ENCODE measurements at places on chromosomes 12 and 14. TPM values are rescaled to one million over a fixed set of nuclear protein-coding genes. Genes with fewer than 3 reads are reported as not detected.

DNA sequence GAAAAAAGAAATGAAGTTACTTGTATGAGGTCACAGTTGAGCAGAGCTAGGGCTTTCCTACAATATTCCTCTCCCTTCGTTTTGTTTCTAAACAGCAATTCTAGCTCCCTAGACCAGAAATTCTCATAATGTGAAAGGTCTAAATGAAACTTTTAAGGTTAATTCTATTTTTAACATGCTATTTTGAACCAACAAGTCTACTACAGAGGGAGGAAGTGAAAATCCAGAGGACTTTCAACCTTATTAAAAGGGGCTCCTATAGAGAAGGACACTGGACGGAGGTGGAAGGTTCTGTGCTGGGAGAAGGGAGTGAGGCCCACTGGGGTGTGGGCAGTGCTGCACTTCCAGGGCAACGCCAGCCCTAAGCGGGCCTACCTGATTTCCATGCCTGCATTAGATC is 13.4 kb downstream of the GSG1 start:
- no peak for DNase-seq

Gene PTPRO
- 1.9 TPM for total RNA-seq

GRCh38 chr14:75373616-75374015 is 54.2 kb upstream of the JDP2 start:
- no peak for DNase-seq

DNA sequence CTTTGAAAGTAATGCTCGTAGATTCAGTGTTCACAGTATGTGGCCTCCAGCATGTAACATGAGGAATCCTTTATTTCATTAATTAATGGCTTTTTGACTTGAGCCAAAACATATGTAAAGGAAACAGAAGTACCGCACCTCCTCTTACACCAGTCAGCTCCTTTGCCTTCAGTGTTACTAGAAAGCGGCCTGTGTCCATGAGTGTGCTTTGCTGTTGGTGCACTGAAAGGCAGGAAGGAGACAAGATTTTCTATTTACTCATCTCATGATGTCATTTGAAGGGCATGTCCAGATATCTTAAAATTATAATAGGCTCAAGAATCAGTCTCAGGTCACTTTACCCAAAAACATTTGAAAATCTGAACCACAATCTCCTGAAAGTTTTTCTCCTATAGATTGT is 9.9 kb upstream of the CCT2 start:
- DNase-seq = no peak

DNA sequence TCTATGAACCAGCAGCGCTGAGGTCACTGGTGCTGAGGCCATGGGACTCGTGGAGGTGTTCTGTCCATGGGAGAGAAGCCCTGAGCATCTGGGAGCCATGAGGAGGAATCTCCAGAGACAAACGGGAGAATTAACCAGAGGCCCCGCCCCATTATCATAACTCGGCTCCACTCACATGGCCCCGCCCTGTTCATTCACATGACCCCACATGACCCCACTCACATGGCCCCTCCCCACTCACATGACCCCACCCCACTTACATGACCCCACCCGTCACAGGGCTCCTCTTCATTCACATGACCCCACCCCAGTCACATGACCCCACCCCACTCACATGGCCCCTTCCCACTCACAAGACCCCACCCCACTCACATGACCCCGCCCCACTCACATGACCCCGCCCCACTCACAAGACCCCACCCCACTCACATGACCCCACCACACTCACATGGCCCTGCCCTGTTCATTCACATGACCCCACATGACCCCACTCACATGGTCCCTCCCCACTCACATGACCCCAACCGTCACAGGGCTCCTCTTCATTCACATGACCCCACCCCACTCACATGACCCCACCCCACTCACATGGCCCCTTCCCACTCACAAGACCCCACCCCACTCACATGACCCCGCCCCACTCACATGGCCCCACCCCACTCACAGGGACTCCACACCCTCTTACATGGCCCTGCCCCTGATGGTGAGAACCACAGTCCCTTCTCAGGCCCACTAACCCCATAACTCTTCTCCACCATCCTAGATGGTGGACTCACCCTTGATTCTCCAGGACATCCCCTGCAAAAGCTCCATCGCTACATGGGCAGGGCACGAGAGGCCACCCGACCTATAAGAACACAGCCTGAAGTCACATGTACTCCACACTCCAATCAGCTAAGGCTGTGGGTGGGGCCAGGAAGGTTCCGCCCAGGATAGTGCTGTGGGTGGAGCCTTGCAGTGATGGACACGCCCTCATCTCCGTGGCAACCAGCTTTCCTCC is 151.1 kb upstream of the SFSWAP start:
- DNase-seq = no peak

DNA sequence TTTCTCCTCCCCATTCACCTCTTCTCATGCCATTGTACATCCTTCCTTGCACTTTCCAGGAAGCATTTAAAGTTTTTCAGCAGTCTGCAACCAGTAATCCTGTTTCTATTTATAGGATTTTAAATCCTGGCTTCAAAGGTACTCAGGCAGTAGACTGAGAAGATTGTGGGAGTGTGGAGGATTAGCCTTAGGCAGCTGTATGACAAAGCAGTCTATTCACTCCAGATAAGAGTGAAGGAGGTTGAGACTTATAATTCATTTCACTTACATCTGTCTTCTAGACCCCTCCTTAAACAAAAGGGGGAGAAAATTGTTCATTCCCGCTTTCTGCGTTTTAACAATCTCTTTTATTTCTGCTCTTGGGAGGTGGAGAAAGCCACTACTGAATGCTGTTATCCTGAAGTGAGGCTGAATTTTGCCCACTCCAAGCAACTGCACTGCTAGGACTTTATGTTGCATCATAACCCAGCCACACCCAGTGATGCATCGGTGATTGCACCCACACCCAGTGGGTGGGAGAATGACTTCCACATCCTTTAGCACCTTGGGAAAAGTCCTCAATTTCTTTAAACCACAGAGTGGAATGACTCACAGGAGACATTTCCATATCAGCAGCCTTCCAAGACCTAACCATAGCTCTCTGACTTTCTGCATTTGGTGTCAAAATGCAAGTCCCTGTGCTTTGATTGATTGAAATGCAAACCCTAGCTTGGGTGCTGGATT is 382.5 kb upstream of the ATP2B1 start:
- DNase-seq = no peak

GRCh38 chr12:64797156-64797555 is 27.3 kb upstream of the TBC1D30 start:
- no peak for DNase-seq

DNA sequence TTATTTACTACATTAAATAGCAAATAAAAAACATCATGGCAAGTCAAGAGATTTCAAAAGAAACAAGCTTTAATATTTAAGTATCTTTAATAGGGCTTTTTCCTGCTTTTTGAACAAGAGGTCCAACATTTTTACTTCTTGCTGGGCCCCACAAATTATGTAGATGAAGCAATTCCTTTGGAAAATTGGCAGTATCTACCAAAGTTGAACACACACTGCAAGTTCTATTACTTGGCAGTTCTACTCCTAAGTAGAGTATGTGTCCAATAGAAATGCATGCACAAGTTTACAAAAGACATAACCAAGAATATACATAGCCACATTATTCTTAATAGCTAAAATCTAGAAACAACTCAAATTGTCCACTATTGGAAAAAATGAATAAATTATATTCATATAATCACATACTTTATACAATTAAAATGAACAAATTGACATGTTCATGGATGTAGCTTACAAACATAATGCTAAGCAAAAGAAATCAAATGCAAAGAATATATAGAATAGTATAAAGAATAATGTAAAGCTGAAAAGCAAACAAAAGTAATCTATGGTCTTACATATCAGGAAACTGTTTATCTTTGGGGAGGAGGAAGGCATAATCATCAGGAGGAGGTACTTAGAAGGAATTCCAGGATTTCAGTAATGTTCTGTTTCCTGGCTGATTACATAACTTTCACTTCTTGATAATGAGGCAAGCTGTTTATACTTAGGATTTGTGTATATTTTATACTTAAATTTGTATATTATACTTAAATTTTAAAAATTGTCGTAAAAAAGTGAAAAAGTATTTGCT is 6.5 kb upstream of the TMBIM4 start:
- DNase-seq = no peak

DNA sequence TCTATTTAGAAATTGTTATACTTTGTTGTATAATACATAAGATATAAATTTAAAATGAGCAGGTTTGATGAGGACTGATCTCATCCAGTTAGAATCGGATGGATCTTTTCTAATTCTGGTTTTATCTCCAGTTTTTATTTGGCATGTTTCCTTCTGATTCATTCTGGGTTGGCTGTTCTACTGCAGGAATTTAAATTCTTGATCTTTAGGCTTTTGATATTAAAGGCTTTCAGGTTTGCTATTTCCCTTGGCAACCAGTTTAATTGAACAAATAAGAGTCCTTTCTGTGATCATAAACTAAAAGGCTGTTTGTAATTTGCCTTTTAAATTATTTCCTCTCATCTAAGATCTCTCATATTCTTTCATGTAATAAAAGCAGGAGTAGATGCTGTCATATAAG is 83.4 kb downstream of the PDE6H start:
- no peak for DNase-seq

DNA sequence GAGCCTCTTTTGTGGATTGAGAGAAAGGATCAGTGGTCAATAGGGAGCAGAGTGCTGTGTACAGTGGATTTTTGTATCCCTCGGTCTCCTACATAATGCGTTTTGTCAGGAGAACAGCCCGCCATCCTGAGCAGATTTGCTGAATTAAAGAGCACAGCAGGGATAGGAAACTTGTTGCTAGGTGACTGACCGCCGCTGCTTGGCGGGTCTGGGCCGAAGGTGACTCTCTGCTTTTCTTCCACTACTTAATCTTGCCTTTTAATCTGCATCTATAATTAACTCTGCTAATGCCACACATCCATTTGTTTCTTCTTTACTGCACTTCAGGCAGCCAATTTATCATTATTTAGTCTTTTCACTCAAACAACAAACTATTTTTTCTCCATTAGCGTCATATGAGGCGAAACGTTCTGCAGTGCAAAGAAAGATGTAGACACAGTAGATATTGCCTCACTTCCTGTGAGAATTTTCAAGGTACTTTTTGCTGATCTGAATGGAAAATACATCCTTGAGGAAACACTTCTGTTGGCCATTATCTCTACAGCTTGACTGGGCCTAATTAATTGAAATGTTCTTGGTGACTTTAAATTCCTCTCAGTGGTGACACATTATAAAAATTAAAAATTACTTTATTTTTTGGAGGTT is 108.0 kb downstream of the PPM1A start:
- DNase-seq = no peak

Gene MIPOL1
- 12.3 TPM for total RNA-seq

DNA sequence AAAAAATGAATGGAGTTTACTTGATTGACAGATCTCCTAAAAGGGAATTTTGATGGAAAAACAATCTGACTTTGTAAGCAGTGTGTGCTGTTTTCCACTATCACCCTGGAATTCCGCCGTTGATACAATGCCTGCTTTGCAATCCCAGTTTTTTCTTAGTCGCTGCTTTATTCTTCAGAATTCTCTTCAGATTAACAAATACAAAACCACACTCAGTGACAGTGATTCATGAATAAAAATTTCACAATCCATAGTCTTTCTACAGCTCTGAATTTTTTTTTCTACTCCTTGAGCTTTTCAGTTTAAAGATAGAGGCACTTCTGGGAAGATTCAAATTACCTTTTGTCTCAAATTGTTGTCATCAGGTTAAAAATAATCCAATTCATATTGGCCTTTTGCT is 44.6 kb upstream of the KITLG start:
- no peak for DNase-seq

DNA sequence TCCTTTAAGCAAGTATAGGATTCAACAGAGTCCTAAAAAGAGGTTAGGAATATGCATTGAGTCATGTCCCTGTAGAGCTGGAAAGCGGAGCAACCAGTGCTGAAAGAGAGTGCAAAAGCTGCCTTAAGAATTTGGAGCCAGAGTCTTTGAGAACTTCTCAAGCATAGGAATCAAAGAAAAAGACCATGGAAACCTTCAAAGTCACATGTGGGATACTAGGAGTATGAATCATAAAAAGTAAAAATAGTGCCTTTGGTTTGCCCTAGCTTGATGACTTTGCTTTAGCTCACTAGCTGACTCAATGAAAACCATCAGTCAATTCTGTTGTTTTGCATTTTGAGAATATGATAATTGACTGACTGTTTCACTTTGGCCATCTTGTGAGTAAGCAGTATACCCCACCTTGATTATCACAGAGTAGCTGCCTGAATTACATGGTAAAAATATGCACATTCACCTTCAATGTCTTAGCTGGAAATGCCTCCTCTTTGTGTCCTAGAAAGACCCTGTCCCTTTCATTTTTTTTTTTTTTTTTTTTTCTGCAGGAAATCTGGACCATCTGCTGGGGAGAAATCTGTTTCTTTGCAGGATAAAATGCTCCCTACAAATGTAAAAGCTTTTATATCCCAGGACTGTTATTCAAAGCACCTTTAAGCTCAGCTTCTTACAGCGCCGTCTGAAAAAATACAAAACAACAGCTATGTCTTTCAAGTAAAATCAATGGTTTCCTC is 248.6 kb upstream of the KRR1 start:
- no peak for DNase-seq

DNA sequence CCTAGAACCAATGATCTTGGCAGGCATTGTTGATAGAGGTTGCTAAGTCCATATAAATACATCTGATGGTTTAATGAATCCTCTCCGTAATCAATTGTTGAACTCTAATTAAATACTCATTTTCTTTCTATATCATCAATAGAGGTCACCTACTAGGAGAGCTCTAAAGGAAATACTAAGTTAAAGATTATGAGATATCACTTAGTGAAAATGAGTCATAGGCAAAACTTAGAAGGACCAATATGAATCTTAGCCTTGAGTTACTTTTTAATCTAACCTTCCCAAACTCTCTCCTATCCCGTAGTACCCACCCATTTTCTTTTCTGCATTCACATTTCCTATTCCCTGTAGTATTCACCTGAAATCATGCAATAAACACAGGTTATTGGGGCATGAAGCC is 50.2 kb downstream of the MBIP start:
- no peak for DNase-seq

DNA sequence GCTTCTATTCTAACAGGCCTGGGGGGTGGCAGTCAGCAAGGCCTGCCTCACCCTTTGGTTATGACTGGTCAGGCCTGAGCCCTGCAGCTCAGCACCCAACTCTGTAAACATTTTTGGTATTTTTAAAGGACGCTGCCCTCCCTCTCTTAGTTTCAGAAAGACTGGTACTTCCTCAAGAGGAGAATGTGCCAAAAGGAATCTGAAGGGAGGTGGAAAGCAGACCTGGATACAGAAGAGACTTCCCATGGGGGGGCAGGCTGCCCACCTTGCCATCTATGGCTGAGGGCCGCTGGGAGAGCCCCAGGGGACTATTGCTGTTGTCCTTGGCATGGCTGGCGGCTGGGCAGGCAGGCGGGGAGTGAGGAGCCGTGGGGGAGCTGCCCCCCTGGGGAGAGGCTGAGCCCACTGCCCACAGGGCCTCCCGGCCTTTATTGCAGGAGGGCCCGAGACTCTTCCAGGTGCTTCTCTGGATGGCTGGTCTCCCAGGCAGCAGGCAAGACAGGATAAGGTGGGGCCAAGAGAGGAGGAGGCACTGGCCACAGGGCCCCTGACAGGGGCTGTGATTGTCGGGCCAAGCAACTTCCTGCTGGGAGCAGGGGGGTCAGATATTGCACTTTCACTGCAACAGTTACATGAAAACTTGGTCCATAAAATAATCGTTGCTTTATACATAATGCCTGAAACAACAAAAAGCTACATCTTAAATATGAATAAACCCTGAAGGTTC is 3.5 kb downstream of the ARL6IP4 start:
- DNase-seq = no peak

- DNase-seq = no peak
Measured at GRCh38 chr14:52240623-52241022, 26.9 kb upstream of the PTGDR start.

- DNase-seq = no peak
Measured at GRCh38 chr12:71266606-71267005, 108.8 kb upstream of the TSPAN8 start.

Gene DACT1
- 19.8 TPM for total RNA-seq

Gene SLC7A8
- total RNA-seq = 98.5 TPM

Gene HOXC9
- not detected for total RNA-seq
